HFFc6 (cell line): ENCODE measurements at places on chromosomes 1 and 21.

DNA sequence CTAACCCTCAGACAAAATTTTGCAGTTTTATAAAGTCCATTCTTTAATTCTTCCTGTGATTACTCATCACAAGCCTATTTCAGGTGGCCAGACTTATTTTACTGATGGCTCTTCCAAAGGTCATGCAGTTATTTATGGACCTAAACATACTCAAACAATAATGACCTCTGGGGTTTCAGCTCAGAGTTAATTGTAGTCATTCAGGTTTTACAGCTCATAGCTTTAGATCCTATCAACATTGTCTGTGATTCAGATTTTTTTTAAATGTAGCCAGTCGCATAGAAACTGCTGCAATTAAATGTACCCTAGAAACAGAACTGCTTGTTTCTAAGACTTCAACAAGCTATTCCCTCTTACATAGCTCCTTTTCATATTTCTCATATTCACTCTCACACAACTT, 270.8 kb downstream of the COL11A1 start:
- H3K27ac ChIP-seq, result peak overlapping the region; percentile 92
- H3K4me1 ChIP-seq, result peaks cover 73% of the 10 kb centered on the region
- H3K27me3 ChIP-seq, result no peaks in the 10 kb centered on the region
- peak overlapping the region; percentile 58 for H3K4me3 ChIP-seq

DNA sequence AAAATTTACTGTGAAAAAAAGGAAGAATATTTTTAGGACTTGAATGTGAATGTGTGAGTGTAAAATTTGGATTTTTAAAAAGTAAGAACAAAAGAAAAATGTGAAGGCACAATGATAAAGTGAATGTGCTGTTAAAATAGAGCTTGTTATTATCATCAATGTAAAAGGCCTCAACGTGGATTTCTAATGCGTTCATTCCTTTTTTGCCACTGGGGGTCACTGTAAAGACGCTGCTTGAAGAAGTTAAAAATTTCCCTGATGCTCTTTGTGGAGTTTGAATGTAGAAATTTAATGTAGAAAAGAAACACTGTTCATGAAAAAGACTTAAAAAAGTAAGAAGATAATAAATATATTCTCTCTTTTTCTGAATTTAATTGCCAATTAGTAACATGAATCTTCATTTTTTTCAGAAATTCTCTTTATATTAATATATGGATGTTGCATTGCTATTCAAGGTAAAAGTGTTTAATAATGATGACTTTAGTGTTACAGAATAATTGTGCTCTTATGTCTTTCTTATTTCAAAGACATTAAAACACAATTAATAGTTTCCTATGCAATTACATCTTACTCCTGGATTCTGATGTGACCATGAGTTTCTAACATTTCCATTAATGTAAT, 161.5 kb downstream of the DNM3 start:
- peaks cover 36% of the 10 kb centered on the region for H3K4me1 ChIP-seq
- H3K4me3 ChIP-seq, result no peak overlapping the region
- DNase-seq, result peak; percentile 54

GRCh38 chr1:57590978-57591377, 167.1 kb upstream of the DAB1 start:
- no peak for DNase-seq
- no peak overlapping the region for H3K4me3 ChIP-seq
- H3K36me3 ChIP-seq, result no peaks in the 10 kb centered on the region
- no peaks in the 10 kb centered on the region for H3K4me1 ChIP-seq

- H3K4me1 ChIP-seq, result no peaks in the 10 kb centered on the region
- H3K36me3 ChIP-seq, result no peaks in the 10 kb centered on the region; the same call in 1 of the 2 replicates
- H3K27ac ChIP-seq, result no peak overlapping the region
- H3K4me3 ChIP-seq, result no peak overlapping the region
These were observed 498.9 kb downstream of the TTLL7 start for GRCh38 chr1:83499998-83500397.

DNA sequence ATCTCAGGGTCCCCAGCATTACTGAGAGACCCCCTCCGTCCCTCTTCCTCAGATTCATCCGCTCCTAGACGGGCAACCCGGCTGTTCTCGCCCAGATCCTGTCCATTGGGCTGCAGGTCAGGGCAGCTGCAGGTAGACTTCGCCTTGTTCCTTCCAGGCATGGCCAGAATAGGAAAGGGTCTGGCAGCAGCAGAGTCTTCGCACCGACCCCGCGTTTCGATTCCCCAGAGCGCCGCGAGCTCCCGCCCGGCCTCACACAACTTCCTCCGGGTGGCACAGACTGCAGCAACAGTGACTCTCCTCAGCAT, 265 bp downstream of the NRDC start:
- H3K27me3 ChIP-seq, result peaks cover 2% of the 10 kb centered on the region; the same call in 1 of the 2 replicates
- peaks cover 31% of the 10 kb centered on the region for H3K4me1 ChIP-seq
- no peak overlapping the region for H3K4me3 ChIP-seq
- peaks cover 5% of the 10 kb centered on the region for H3K36me3 ChIP-seq
- no peak for DNase-seq
- no peak overlapping the region for H3K27ac ChIP-seq

- no peak overlapping the region for H3K4me3 ChIP-seq
- H3K36me3 ChIP-seq, result no peaks in the 10 kb centered on the region
- H3K27ac ChIP-seq, result no peak overlapping the region
- no peak for DNase-seq
These were observed 310.6 kb downstream of the LRRC7 start for GRCh38 chr1:69878338-69878737.

DNA sequence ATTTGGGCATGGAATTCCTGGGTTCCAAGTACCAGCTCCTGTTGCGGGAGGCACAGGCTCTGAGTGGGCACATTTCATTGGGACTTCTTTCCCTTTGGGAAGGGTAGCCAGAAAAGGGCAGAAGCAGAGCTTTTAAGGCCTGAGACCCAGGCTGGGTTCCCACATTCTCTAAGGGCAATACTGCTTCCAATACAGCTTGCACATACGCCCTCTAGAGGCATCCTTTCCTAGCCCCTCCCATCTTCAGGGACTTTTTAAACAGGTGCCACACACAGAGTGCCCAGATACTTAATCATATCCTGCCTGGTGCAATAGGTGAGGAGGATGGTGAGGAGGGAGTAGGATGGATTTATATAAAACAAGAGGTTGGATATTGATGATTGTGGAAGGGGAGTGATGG, 5.7 kb downstream of the GPR88 start:
- no peaks in the 10 kb centered on the region for H3K36me3 ChIP-seq
- H3K4me1 ChIP-seq, result no peaks in the 10 kb centered on the region
- H3K27ac ChIP-seq, result no peak overlapping the region
- H3K27me3 ChIP-seq, result peaks cover 38% of the 10 kb centered on the region

- H3K27ac ChIP-seq, result no peak overlapping the region
- no peaks in the 10 kb centered on the region for H3K36me3 ChIP-seq
- peaks cover 2% of the 10 kb centered on the region for H3K27me3 ChIP-seq
These were observed 48.1 kb downstream of the KANK4 start for GRCh38 chr1:62271134-62271533.

DNA sequence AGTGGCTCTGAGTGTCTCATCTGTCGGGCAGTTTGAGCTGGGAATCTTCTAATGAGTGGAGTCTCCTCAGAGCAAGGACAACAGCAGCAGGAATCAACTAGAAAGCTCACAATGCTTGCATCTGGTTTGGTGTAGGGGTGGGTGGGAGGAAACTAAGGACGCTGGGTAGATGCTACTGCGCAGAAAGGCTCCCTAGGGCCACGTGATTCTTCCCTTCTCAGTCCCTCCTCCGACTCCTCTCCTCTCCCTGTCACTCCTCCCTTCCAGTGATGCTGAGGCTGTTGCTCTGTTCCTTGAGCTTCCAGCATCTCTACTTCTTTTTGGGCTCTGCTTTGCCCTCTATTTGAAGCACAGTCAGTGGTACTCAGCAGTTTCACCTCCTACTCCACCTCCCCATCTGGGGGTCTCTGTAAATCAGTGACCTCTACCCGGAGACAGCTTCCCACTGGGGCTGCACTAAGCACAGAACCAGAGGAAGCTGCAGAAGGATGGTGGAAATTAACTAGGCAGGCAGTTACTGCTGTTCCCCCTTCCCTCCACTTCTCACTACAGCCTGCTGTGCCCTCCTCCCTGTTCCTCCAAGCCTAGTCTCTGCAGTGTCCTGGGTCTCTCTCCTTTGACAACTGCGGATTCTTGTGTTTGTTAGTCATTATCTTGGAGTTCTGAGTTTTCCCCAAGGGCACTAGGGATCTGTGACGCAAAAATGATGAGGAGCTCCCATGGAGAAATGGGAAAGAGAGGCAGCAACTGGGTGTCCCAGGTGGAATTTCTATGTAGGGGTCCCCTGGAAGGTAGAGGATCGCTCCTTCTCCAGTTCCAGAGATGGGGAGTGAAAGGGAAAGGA, 5.8 kb downstream of the LINGO4 start:
- DNase-seq, result peak; percentile 11
- peaks cover 8% of the 10 kb centered on the region for H3K4me1 ChIP-seq
- peaks cover 47% of the 10 kb centered on the region for H3K27me3 ChIP-seq

DNA sequence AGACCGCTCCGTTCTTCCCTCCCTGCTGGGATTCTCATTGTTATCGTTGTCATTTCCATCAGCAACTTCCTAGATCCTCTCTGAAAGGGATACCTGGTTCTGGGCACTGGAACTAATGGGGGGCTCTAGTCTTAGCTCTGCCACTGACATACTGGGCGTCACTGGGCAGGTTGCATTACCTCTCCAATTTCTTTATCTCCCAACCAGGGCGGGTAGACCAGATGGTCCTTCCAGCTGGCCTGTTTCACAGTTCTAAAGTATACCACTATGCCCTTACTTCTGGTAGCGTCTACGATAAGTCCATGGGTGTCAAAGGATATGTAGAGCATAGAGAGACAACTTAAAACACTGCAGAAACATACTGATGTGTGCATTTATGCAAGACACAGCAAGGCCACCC, 1.4 kb downstream of the GPR37L1 start:
- H3K27ac ChIP-seq, result no peak overlapping the region
- H3K4me1 ChIP-seq, result peaks cover 10% of the 10 kb centered on the region
- DNase-seq, result no peak
- H3K4me3 ChIP-seq, result no peak overlapping the region
- H3K36me3 ChIP-seq, result no peaks in the 10 kb centered on the region

DNA sequence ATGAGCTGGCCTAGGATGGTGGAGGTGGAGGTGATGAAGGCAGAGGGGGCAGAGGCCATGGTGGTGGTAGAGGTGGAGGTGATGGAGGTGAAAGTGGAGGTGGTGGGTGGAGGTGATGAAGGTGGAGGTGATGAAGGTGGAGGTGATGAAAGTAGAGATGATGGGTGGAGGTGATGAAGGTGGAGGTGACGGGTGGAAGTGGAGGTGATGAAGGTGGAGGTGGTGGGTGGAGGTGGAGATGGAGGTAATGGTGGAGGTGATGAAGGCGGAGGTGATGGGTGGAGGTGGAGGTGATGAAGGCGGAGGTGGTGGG, 19.7 kb upstream of the NPHP4 start:
- H3K27me3 ChIP-seq, result peaks cover 2% of the 10 kb centered on the region; the same call in 1 of the 2 replicates
- H3K27ac ChIP-seq, result no peak overlapping the region
- DNase-seq, result no peak
- H3K4me3 ChIP-seq, result no peak overlapping the region
- H3K36me3 ChIP-seq, result no peaks in the 10 kb centered on the region

DNA sequence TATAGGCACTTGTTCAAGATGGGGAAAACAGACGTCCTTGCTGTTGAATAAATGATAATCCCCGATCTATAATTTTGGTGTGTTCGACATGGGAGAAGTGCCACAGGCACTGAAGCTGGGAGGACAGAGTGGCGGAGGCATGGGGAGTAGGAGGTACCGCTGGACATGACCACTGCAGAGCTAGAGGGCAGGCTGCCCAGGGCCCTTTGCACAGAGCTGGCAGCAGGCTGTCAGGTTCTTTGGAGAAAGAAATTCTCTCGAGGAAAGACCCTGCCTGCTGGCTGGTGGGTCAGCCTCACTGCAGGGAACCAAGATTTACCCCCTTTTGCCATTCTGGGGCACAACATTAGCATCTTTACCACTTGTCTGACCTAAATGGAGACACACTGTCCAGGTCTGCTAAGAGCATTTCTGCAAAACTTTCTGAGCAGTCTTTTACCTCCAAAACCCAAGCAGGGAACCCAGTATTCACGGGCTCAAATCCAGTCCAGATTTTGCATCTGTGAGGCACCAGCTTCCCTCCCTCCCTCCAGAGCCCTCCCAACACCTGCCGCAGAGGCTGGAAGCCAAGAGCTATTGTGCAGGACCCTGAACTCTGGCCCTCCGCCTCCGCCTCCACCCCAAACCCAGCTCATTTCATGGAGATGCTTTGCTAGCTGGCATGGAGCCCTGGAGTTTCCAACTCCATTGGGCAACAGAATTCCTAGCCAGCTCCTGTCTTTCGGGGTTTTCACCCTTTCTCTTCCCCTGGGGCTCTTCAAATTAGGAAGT, 142.3 kb downstream of the PLXNA2 start:
- H3K27ac ChIP-seq, result peak overlapping the region; percentile 73
- DNase-seq, result no peak
- peaks cover 41% of the 10 kb centered on the region for H3K4me1 ChIP-seq
- no peak overlapping the region for H3K4me3 ChIP-seq
- peaks cover 28% of the 10 kb centered on the region for H3K36me3 ChIP-seq

DNA sequence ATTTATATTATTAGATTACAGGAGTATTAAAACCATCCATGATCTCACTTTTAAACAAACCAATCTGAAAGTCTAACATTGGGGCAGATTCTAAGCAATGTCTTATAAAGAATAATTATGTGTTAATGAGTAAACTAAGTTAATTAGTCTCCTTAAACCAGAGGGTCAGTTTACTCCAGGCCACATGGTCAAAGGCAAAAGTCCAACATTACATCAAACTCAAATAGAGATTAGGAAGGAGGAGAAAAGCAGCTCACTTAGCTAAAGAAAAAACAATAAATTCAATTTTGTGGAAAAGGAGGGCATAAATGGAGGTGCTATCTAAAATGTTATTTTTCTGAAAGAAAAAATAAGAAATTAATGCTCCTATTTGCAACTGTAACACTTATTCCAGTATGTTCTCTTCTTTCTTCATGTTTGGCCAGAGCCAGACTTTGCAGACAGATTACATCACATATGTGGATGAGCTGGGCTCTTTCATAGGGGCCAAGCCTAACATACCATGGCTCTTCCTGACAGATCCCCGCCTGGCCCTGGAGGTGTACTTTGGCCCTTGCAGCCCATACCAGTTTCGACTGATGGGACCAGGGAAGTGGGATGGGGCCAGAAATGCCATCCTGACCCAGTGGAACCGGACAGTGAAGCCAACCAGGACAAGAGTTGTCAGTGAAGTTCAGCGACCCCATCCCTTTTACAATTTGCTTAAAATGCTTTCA, 24.3 kb upstream of the FMO2 start:
- DNase-seq, result no peak
- no peaks in the 10 kb centered on the region for H3K4me1 ChIP-seq
- H3K27ac ChIP-seq, result no peak overlapping the region
- H3K4me3 ChIP-seq, result no peak overlapping the region
- H3K36me3 ChIP-seq, result no peaks in the 10 kb centered on the region
- H3K27me3 ChIP-seq, result peaks cover 9% of the 10 kb centered on the region; the same call in 1 of the 2 replicates

GRCh38 chr1:203516184-203516583, 22.2 kb downstream of the OPTC start:
- H3K4me1 ChIP-seq, result peaks cover 78% of the 10 kb centered on the region
- peaks cover 1% of the 10 kb centered on the region for H3K27me3 ChIP-seq
- H3K27ac ChIP-seq, result no peak overlapping the region; the same call in 1 of the 2 replicates
- no peak for DNase-seq

- no peak overlapping the region for H3K27ac ChIP-seq
- 0 out of 2 replicates have a peak, but pooled peaks cover 5% of the 10 kb centered on the region for H3K4me1 ChIP-seq
- peaks cover 23% of the 10 kb centered on the region for H3K36me3 ChIP-seq
- peaks cover 5% of the 10 kb centered on the region; the same call in 1 of the 2 replicates for H3K27me3 ChIP-seq
- H3K4me3 ChIP-seq, result no peak overlapping the region; the same call in 1 of the 2 replicates
These were observed 29.0 kb downstream of the SOAT1 start for GRCh38 chr1:179322557-179322956.

- peak overlapping the region; percentile 54 for H3K27ac ChIP-seq
- H3K4me1 ChIP-seq, result peaks cover 45% of the 10 kb centered on the region
- no peaks in the 10 kb centered on the region for H3K36me3 ChIP-seq
- DNase-seq, result peak; percentile 72
These were observed 25.5 kb downstream of the CD34 start for GRCh38 chr1:207885129-207886032.
